NCI-H1417 treated with DMSO at 0.1 percent for 48 hours (cell line): ENCODE measurements at places on chromosomes 12 and 14.

- no peak for DNase-seq
Observed at GRCh38 chr12:1357171-1357570, 237.2 kb downstream of the FBXL14 start.

GRCh38 chr12:111045941-111046340 lies 125.6 kb upstream of the MYL2 start:
- no peak for DNase-seq

DNA sequence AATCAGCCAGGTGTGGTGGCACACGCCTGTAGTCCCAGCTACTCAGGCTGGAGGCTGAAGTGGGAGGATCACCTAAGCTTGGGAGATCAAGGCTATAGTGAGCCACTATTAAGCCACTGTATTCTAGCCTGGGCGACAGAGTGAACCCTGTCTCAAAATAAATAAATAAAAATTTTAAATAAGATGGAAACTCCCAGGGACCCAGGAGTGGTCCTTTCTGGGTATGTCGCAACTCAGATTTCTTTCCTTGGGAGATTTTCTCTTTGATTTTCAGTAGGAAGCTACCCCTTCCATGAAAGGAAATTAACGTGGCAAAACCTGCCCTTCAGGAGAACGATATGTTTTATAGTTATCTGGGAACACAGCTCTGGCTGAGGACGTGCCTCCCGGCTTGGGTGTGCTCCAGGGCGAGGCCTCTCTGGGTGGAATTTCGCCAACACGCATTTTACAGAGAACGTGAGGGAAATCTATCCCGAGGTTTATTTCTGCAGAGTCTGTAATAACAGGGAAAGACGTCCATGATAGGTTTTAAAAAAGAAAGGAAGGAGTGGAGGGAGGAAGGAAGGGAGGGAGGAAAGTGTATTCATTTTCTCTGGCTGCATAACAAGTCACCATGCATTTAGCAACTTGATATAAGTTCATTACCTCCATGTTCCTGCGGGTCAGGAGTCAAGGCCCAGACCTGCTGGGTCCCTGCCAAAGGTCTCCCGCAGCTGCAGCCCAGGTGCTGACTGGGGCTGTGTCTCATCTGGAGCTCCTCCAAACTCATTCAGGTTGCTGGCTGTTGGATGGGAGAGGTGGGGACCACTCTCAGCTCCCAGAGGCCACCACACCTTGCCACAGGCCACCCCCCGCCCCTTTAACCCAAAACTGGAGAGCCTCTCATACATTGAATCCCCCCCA lies 80.6 kb upstream of the GSC start:
- DNase-seq: no peak

- DNase-seq: no peak
Observed at GRCh38 chr12:30447061-30447750, 248.5 kb downstream of the IPO8 start.

DNA sequence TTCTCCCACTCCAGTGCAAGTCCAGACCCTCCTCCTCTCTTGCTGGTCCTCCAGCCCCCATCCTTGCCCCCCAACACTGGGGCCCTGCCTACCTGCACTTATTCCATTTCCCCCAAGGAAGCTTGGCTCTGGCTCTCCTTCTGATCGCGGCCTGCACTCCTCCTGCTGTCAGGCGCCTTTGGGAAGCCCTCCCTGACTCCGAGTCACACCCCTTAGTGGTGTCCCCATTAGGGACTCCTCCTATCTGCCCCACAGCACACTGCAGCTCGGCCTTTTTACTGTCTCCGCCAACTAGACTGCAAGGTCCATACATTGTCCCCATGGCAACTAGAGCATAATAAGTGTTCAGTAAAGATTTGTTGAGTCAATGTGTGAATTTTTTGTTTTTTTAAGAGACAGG lies 32.9 kb downstream of the FIGNL2 start:
- DNase-seq: no peak

DNA sequence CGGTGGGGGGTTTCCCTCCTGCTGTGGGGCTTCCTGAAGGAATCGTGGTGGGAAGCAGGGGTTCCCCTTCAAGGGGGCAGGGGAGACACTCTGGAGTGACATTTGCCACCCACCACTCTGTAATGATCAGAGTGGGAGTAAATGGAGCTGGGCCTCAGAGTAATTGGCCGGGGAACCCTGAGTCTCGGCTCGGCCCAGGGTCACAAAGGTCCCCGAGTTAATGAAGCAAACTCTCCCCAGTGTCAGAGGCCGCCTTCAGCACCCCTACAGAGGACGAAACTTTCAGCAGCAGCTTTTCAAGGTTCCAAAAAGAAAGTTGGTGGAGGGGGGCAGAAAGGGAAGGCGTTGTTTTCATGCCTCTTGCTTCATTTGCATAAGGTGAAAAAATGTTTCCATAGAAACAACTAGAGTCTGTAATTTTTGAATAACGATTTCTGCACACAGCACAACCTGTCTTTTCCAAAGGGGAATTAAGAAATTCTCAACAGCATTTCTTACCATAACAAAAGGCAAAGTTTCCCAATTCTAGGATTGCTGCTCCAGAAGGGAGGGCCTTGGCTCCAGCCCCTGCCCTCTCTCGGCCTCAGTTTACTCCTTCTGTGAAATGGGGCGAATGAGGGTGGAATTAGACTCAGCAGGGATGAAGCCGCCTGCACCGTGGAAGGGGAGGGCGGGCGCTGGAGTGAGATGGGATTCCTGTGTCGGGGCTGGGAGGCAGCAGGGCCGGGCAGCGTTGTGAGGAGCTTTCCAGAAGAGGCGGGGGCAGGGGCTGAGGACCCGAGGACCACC lies 67.0 kb upstream of the BEGAIN start:
- DNase-seq: no peak

GRCh38 chr14:72595152-72595862 lies 298.6 kb downstream of the DPF3 start:
- DNase-seq: no peak

- DNase-seq: no peak
Observed at GRCh38 chr12:53505086-53505485, 2.2 kb downstream of the NPFF start.

GRCh38 chr12:76680940-76681339 lies 83.0 kb upstream of the ZDHHC17 start:
- DNase-seq: no peak

- DNase-seq: no peak
Observed at GRCh38 chr14:26281280-26281998, 316.4 kb downstream of the NOVA1 start.

- DNase-seq: no peak
Observed at GRCh38 chr14:68039593-68039992, 220.0 kb downstream of the RAD51B start.

DNA sequence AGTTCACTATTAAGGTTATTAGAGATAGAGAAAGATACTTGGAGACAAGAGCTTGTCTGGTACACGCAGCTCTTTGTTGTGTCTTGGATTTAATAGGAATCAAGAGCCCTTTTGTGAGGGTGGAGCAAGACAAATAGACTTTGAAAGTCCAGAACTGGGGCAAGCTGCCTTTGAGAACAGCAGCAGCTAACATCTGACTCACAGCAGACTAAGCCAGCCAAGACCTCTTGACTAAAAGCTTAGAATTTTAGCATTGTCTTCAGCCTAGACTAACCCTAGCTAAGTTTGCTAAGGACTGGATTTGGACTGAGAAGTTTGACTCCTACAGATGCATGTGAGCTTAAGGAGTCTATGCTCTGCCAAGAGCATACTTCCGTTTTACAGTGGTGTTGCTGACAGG lies 201.9 kb upstream of the RBM19 start:
- DNase-seq: no peak

DNA sequence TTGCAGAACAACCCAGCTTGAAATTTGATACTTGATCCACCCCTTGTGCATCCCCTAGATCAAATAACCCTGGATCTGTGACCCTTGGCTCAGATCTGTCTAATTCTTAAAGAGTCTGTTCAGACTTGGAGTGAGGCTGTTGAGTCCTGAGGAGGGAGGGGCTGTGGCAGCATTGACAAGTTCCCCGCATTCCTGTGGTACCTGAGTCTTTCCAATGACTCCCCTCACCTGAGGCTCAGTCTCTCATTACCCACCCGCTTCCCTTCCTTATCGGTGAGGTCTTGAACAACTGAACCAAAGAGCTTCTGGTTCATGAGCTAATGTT lies 16.1 kb upstream of the HDAC7 start:
- DNase-seq: no peak

DNA sequence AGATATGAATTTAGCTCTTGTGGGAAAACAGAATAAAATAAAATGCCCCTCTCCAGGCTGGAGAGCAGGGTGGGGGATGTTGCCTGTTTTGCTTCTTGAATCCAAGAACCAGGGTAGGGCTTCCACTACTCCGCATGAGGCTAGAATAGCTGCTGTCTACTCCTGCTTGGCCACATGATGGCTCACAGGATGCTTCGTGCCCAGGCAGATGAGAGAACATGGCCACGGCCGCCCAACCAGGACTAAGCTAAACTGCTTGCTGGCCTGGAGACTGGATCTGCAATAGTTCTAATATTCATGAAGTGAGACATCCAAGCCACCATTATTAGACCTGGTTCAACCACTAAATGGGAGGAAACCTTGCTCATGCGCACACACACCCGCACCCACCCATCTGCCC lies 122.2 kb upstream of the METAP2 start:
- DNase-seq: no peak

GRCh38 chr12:15435597-15435996 lies 113.3 kb downstream of the PTPRO start:
- no peak for DNase-seq

DNA sequence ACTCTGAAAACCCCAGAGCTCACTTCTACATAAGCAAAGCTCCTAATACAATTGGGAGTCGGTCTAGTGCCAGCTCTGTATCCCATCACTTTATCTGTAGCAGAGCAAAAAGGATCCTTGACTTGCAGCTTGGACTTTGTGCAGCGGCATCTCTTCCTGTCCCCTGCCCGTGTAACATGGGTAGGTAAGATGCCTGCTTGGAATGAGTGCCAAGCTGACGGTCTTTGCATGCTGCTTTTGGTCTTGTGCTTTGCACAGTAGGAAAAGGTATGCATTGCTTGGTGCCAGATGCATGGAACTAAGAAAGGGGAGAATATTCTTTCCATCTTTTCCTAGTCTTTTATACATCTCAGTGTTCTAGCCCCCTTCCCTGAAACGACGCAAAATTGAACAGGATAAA lies 6.9 kb upstream of the PLEKHH1 start:
- DNase-seq: no peak

DNA sequence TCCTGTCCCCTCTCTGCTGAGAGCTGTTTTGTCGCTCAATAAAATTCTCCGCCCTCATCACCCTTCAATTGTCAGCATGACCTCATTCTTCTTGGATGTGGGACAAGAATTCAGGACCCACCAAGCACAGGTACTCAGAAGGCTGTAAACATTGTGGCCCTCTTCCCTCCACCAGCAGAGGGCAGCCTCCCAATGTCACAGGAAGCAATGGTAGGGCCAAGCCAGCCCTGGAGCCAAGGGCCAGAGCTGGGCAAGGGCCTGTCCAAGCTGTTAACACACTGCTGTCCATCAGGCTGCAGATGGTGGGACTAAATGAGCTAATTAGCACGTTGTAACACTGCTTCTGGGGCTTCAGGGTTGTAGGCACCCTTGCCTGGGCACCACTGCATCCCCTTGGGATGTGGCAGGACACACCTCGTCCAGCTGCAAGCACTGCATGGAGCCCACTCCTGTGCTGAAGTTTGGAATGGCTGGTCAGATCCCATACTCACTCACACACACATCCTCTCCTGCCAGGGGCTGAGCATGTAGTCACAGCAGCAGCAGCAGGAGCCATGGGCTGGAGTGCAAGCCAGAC lies 62.7 kb upstream of the HECTD1 start:
- no peak for DNase-seq

DNA sequence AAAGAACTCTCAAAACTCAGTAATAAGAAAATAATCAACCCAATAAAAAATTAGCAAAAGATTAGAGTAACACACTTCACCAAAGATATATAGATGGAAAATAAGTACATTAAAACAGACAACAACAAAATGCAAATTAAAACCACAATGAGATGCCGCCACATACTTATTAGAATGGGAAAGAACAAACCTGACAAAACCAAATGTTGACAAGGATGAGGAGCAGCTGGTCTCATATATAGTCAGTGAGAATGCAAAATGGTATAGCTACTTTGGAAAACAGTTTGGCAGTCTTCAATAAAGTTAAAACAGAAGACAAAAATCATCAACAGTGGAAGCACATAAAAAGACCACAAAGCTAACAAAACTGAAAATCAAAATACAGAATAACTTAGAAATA lies 29.1 kb downstream of the CRY1 start:
- no peak for DNase-seq

GRCh38 chr14:71362920-71363584 lies 455.8 kb downstream of the PCNX1 start:
- DNase-seq: no peak

DNA sequence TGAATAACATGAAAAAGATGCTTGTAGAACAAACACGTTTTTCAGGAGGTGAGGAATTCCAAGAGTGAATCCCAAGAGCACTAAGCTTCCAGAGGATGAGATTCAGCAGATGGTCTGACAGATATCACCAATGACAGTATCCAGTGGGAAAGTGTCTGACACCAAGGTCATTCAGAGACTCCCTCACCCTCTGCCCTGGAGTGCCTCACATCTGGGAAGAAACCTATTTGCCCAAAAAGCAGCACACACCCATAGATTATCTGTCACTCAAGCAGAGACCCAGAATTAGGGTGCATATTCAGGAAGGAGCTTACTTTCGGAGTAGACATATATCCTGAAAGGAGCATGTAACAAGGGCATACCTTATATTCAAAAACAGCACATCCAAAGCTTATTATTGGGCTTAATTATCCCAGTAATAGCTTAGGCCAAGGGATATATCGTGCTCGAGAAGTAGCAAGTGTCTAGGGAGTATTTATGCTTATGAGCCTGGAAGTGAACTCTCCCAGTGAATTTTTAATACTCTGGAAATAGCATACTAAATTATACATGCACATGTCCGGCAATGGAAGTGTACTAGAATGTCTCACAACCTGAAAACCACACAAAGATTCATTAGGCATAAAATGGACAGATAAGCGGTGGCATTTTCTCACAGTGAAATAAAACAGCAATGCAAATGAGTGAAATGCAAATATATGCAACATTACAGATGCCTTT lies 998.1 kb upstream of the TMEM132C start:
- no peak for DNase-seq

DNA sequence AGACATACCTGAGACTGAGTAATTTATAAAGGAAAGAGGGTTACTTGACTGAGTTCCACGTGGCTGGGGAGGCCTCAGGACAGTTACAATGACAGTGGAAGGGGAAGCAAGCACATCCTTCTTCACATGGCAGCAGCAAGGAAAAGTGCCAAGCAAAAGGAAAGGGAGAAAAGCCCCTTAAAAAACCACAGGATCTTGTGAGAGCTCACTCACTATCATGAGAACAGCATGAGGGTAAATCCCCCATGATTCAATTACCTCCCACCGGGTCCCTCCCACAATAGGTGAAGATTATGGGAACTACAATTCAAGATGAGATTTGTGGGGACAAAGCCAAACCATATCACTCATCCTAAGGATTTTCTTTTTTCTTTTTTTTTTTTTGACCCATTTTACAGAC lies 177.8 kb upstream of the EEA1 start:
- no peak for DNase-seq

- no peak for DNase-seq
Observed at GRCh38 chr14:55130196-55130550, 1.1 kb downstream of the LGALS3 start.

GRCh38 chr12:91357381-91357780 lies 174.8 kb upstream of the DCN start:
- no peak for DNase-seq

- DNase-seq: no peak
Observed at GRCh38 chr12:13368431-13368830, 171.9 kb downstream of the EMP1 start.

- no peak for DNase-seq
Observed at GRCh38 chr12:102406033-102406584, 74.3 kb downstream of the IGF1 start.

GRCh38 chr12:58249610-58250009 lies 308.2 kb downstream of the ATP23 start:
- no peak for DNase-seq

- DNase-seq: no peak
Observed at GRCh38 chr12:11794751-11795150, 145.3 kb downstream of the ETV6 start.
